ENCODE measurements at places on chromosomes 3 and 15.

- no peak for DNase-seq
These were observed 14.1 kb downstream of the ANKRD34C start for GRCh38 chr15:79296583-79296982.

- no peak for DNase-seq
These were observed 11.1 kb upstream of the MBNL1 start for GRCh38 chr3:152257563-152258035.

- DNase-seq, result no peak
These were observed 3.4 kb upstream of the TUSC2 start for GRCh38 chr3:50331364-50331907.

GRCh38 chr3:139994891-139995290 lies 59.9 kb downstream of the CLSTN2 start:
- no peak for DNase-seq

DNA sequence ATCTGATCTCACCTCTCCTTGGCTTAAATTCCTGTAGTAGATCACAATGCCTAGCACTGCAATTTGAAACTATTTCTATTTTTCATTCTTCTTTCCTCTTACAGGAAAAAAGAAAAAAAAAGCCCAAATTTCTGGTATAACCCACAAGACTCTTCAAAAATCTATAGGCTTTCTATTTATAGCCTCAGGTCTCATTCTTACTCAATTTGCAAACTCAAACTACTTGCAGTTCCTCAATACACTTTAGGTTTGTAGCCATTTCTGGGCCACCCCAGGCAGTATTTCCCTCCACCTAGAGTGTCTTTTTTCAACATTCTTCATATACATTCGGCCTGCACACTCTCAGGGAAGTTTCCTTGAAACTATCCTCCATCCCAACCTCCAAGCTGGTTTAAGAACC lies 169.0 kb downstream of the TBC1D5 start:
- DNase-seq, result no peak

DNA sequence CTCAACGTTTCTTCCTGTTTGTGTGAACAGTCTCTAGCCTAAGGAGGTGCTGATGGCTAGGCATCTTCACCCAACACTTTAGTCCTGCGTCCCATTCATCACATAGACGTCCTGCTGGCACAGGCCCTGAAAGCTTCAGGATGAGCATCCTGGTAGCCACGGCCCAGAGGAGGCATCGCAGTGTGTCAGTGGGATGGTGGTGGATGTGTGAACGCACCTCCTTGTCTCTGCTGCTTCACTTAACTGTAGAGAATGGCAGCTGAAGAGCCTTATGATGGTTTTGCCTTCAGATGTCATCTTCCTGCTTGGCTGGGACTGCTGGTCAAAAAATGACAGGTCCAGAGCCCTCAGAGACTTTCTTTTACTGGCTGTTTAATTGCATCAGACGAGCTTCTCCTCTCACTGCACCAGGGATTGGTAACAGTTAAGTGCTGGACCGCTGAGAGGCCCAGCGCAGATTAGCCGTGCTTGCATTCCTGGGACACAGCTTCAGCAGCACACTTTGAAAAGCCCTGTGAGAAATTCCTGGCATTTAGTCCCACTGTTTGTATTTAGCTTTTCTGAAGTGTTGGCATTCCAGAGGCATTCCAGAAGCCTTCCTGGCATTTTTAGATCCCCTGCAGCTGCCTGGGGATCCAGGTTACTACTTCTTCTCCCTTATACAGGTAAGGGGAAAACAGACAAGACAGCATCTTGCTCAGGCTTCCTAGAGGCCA lies 132.4 kb upstream of the PLXNA1 start:
- no peak for DNase-seq

DNA sequence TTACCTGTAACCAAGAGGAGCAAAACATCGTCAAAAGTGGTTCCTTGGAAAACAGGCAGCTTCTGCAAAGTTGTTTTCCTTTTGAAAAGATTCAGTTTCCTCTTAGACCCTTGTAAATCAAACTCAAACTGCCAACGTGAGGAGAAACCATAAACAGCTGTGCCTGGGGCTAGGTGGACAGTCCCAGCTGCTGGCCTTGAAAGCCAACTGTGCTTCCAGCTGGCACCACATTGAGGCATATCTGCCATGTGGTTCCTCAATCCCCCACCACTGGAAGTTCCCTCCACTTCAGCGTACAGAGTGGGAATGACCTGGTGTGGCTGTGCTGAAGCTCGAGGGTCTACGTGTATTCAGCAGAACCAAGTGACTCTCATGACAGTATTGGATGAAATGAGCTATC lies 40.9 kb downstream of the HRH1 start:
- no peak for DNase-seq

- no peak for DNase-seq
These were observed at the start of gene FAM81A for GRCh38 chr15:59437817-59438624. FAM81A (plus strand) TSS chr15:59438186; CDS start chr15:59458627, 20,441 bp downstream.

Measured in cortex of kidney (tissue), 1 donor.